CD8-positive, alpha-beta T cell (primary cell): ENCODE measurements at places on chromosomes 12 and 14.

- DNase-seq = no peak
These were observed 818.1 kb upstream of the TMEM132C start for GRCh38 chr12:127448906-127449305.

- DNase-seq = no peak
These were observed 394.5 kb upstream of the ATP2B1 start for GRCh38 chr12:90102957-90103652.

DNA sequence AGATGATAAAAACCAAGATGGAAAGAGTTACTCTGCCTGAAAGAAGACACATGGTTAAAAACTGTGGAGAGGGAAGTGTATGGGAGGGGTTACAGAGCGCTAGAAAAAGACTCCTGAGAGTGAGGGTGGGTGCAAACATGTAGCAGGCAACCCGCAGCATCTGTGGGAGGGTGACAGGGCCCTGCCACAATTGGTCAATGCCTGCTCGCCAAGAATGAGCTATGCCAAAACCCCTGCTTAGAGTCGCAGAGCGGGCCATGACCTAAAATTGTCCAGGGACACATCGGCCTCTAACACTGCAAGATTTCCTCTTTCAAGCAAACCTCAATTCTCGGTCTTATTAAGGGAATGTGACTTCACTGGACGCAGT lies 700 bp downstream of the PRKAG1 start:
- DNase-seq = no peak

DNA sequence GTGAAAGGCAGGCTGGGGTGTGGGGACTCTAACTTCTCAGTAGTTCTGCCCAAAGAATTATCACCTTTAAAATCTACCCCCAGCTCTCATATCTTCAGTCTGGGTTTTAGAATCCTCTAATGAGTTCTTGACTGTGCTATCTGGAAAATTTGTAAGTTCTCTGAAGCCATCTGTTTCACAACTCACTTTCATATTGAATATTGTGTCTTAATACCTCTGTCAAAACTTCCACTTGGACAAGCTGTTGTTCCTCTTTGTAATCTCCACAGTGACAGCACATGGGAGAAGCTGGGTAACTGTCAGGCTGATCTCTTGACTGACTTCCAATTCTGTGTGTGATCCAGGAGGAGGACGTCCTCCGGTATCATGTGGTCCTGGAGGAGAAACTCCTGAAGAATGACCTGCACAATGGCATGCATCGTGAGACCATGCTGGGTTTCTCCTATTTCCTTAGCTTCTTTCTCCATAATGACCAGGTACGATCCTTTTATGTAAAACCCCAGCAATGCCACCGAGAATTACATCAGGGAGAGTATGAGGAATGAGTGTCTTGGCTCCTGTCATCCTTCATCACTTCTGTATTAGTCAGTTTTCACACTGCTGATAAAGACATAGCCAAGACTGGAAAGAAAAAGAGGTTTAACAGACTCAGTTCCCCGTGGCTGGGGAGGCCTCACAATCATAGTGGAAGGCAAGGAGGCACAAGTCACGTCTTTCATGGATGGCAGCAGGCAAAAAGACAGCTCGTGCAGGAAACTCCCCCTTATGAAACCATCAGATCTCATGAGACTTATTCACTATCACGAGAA lies 111.9 kb downstream of the STAB2 start:
- no peak for DNase-seq

DNA sequence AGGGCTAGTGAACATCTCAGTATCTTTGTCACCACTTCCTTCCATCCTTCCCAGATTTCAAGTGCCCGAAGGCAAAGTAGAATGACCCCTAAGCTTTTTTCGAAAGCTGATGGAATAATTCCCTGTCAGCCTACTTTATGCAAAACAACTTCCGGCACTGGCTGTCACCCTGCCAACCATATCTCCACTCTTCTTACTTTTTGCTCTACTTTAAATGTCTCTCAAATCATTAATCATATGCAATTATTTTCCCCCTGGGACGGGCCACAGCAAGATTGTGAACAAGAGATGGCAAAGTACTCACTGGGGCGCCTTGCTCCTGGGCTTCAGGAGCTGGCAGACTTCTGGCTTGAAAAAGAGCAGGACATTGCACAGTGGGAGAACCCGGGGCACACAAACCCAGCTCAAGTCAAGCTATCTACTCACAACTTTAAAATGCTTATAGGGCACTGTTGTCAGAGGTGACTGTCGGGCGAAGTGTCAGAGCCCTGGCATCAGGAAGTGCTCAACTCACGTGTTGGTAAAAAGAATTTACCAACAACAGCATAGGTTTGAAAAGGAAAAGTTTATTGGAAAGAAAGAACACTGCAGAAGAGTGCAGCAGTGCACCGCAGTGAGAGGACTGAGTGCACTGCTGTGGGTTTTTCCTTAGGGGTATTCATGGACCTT lies 373.5 kb downstream of the PAWR start:
- no peak for DNase-seq

GRCh38 chr12:48221645-48222044 lies 18.6 kb upstream of the OR10AD1 start:
- DNase-seq = no peak

DNA sequence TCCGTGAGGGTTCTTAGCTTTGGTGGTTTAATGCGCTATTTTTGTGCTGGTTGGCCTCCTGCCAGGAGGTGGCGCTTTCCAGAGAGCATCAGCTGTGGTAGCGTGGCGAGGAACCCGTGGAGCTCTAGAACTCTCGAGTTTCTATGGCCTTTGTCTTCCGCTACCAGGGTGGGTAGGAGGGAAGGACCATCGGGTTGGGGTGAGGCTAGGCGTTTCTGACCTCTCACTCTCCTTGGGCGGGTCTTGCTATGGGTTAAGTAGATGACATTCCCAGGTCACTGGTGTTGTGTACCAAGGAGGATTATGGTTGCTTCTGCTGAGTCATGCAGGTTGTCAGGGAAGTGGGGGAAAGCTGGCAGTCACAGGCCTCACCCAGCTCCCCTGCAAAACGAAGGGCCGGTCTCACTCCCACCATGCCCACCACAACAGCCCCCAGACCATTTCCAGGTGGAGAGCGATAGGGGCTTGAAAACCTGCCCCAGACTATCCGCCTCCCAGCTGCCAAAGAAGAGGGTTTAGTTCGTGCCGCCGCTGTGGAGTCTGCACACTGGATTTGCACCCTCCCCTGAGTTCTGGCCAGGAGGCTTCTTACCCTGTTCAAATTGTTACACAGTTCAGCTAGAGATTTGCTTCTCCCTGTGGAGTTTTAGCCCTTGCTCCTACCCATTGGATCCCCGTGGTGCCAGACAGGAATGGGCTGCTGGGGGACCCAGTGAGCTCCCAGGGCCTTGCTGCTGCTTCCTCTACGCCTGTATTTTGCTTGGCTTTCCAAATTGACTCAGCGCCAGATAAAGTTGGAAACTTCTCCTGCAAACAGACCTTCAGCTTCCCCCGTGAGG lies 21.9 kb downstream of the RNFT2 start:
- DNase-seq = no peak

DNA sequence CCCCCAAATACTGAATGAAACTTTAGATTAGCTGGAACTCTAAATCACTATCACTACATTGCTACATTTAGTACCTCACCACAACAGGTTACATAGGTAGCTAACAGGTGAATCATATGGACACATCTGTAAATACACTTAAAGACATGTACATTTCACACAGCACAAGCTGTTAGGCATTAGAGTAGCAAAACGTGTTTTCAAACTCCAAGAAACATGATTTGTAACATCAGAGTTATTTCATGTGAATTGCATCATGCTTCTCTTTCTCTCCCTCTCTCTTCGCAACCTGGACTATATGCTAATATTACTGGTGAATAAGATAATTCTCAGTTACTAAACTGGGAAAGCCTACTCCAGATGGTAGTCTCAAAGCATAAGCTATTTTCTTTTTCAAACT lies 4.3 kb downstream of the SEL1L start:
- DNase-seq = no peak

- no peak for DNase-seq
These were observed 86.9 kb downstream of the SPTSSA start for GRCh38 chr14:34374998-34375740.

- no peak for DNase-seq
These were observed 166.5 kb downstream of the ZFP36L1 start for GRCh38 chr14:68626386-68626785.

DNA sequence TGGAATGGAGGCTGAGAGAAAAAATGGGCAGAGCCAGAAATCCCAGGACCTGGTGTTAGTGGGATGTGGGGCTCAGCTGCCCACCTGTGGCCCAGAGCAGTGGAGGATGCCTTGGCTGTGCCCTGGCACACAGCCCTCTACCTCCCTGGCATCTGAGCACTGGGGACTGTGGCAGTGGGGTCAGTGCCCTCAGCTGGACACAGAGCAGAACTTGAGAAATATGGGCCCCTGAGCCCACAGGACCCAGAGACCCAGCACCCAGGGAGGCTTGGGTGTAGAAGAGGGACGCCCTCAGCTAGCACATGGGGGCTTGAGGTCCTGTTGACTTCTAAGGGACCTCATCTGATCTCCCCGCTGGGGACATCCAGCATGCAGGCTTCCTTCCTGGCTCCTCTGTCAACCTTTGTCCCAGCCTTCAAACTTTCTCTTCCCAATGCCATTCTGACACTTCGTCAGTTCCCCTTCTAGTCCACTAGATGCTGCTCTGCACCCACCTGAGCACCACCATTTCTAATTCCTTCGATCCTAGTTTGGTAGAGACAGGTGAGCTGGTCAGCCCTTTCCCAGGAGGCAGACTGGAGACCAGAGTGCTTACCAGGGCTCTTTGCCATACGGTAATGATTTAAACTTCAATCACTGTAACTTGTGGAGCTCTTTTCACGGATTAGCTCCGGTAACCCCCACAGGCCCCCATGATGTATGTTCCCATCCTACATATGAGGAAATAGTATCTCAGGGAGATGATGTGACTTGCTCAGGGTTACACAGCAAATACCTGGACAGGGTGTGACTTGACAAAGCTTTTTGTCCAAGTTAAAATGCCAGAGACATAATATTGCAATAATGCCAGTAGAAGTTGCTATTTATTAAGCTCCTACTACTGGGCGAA lies 143.7 kb downstream of the ASCL4 start:
- peak; percentile 6 for DNase-seq

DNA sequence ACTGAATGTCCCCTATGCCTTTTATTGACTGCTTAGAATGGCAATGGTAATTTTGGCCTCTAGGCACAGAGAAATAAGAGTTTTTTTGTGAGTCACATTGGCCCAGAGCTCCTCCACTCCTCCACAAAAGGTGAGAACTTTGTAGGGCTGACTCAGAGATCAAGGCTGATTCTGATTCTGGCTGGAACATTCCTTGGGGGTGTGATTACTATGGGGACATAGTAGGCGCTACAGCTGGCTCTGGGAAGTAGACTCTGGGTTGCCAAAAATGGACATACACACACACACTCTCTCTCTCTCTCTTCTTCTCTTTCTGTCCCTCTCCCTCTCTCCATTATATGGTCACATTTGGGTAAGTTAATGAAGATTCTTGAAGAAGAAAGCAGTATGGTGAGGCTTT lies 174.6 kb upstream of the DDHD1 start:
- no peak for DNase-seq

- DNase-seq = no peak
These were observed 174.4 kb downstream of the MON2 start for GRCh38 chr12:62640910-62641448.
